Ascending aorta (tissue), 2 donors: ENCODE measurements at places on chromosomes 11 and 22.

GRCh38 chr11:132610791-132611190 is 921.5 kb downstream of the OPCML start:
- no peak overlapping the region for H3K27ac ChIP-seq
- no peaks in the 10 kb centered on the region for H3K27me3 ChIP-seq
- no peak overlapping the region for H3K4me3 ChIP-seq
- H3K36me3 ChIP-seq = no peaks in the 10 kb centered on the region

DNA sequence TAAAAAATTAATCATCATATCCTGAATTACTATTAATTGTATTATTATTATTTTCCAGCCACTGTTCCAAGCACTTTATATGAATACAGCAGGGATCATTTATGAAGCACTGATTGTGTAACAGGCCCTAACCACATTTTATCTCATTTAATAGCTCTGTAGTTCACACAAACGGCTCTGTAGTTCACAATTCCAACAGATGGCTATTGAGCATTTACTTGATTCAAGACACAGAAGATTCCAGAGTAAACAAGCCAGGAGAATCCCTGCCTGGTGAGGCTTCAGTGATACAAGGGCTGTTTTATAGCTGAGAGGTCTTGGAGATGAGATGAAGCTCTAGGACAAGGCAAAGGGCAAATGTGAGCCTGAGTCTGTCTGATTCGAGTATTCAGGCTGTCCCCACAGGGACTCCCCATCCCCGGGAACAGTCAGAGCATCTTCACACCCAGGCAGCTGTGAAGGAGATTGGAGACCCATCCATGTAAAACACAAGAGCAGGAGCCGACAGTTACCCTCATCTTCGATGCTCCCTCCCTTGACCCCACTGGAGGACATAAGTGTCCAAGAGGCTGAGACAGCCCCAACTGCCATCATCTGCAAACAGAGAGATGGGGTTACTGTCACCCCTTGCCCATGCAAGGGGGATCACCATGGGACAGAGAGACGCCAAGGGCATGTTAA is 222.5 kb downstream of the MN1 start:
- no peak overlapping the region for H3K27ac ChIP-seq
- no peak overlapping the region for H3K4me3 ChIP-seq
- no peaks in the 10 kb centered on the region for H3K36me3 ChIP-seq
- DNase-seq = no peak

GRCh38 chr22:48236261-48236660 is 1473.8 kb downstream of the TBC1D22A start:
- no peak overlapping the region for H3K27ac ChIP-seq
- no peak overlapping the region for H3K4me3 ChIP-seq
- H3K36me3 ChIP-seq = no peaks in the 10 kb centered on the region
- no peaks in the 10 kb centered on the region for H3K4me1 ChIP-seq

DNA sequence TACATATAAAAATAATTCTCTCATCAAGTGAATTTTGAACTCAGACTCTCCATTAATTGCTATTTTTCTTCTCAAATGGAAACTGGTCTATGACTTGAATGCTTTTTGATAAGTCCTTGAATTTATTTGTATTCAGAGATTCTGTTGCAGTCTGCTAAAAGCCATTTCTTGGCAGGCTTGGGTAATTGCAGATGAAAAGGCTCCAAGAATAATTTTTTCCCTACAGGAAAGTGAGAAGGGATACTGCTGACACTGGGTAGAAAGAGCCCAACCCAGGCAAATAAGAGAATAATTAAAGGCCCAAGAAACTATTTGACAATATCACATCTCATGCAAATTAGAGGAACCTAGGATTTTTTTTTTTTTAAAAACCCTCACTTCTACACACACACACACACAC is 246.5 kb upstream of the DDI1 start:
- no peaks in the 10 kb centered on the region for H3K4me1 ChIP-seq
- H3K36me3 ChIP-seq = no peaks in the 10 kb centered on the region
- no peaks in the 10 kb centered on the region for H3K27me3 ChIP-seq
- H3K27ac ChIP-seq = no peak overlapping the region

DNA sequence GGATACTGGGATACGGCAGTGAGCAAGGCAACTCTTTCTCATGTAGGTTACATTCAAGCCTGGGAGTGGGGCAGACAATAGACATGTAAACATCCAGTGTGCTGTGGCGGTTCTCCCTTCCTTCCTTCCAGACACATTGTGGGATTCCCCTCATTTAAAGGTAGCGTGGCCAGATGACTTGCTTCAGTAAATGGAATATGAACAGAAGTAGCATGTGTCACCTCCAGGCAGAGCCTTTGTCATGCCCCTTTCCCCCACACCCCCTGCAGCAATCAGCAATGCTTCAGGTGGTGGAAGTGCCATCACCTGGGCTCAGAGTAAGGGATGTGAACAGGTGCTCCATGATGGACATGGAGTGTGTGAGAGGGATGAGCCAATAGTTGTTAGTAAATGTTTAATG is 34.8 kb upstream of the TTC12 start:
- H3K36me3 ChIP-seq = no peaks in the 10 kb centered on the region
- DNase-seq = no peak
- no peak overlapping the region for H3K4me3 ChIP-seq
- H3K4me1 ChIP-seq = no peaks in the 10 kb centered on the region

DNA sequence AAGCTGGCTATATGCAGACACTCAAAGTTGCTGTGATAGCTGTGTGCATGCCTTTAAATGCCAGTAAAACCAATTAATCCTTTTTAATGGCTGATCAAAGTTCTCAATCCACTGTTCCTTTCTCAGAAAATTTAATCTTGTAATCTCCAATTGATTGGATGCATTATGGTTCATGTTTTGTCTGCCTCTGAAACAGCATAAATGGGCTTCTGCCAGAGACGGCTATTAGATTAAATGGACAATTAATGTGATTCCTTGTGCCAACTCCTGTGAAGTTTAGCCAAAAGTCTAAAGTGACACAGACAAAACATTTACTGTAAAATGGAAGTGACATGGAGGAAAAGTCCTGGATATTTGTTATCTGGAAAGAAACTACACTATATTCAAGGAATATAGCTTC is 952.5 kb upstream of the FAT3 start:
- no peak overlapping the region for H3K4me3 ChIP-seq
- DNase-seq = no peak
- H3K27ac ChIP-seq = no peak overlapping the region
- no peaks in the 10 kb centered on the region for H3K4me1 ChIP-seq

- H3K27ac ChIP-seq = no peak overlapping the region
- H3K4me1 ChIP-seq = peaks cover 9% of the 10 kb centered on the region
- no peaks in the 10 kb centered on the region for H3K36me3 ChIP-seq
- no peaks in the 10 kb centered on the region for H3K27me3 ChIP-seq
These were observed 2.1 kb downstream of the PAMR1 start for GRCh38 chr11:35523331-35523768.

DNA sequence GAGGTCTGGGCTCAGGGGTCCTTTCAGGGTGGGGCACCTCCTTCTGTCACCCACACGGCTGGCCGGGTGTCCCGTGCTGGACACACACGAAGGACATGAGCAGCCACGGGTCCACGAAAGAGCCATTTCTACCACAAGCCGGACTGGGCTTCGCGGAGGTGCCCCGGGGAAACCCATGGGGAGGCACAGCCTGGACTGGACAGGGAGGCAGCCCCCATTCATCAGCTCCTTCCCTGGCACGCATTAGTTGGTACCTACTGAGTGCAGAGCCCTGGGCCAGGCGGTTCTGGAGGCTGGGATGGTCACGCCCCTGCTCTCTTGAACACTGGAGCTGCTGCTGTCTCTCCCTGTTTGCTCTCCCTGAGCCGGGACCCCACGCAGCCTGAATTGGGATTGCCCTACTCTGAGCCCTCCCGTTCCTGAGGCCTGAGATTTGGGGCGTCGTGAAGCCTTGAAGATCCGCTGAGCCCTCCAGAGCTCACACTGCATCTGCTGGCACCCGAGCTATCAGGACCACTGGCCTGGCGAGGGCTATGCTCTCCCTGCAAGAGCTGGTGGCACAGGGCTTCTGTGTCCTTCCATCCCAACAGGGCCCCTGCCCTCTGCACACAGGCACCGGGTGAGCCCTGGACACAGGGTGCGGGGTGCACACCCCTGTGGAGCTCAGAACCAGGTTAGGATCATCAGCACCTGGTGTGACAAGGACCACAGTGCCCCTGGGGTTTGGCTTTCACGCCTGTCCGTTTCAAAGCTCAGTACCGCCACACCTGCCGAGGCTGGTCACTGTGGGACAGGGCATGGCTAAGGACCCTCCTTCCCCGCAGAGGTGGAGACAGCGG is 84.6 kb downstream of the MYEOV start:
- H3K36me3 ChIP-seq = no peaks in the 10 kb centered on the region
- no peaks in the 10 kb centered on the region for H3K27me3 ChIP-seq
- no peak overlapping the region for H3K4me3 ChIP-seq
- peak; percentile 6 for DNase-seq
- no peak overlapping the region for H3K27ac ChIP-seq

GRCh38 chr22:42856179-42856864 is 751 bp downstream of the ARFGAP3 start:
- peak overlapping the region; percentile 96 for H3K4me3 ChIP-seq
- peak; percentile 44 for DNase-seq
- H3K4me1 ChIP-seq = peaks cover 21% of the 10 kb centered on the region
- H3K27me3 ChIP-seq = no peaks in the 10 kb centered on the region
- peak overlapping the region; percentile 94 for H3K27ac ChIP-seq

DNA sequence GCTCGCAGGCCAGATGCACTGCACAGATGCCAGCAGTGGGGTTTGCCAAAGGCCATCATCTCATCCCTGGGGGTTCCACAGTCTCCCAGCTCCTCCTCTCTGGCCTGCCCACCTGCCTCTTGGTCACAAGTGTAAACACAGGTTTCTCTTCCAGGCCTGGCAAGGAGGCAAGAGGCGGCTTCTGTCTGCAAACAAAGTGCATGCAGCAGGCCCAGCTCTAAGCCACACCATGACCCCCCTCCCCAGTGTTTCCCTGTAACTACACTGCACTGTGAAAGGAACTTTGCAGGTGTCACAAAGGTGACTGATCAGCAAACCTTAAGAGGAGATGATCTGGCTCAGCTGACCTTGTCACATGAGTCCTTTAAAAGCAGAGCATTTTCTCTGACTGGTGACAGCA is 26.2 kb upstream of the SHISAL1 start:
- no peak overlapping the region for H3K27ac ChIP-seq
- no peaks in the 10 kb centered on the region for H3K36me3 ChIP-seq
- no peak for DNase-seq
- H3K4me3 ChIP-seq = no peak overlapping the region
- H3K4me1 ChIP-seq = peaks cover 30% of the 10 kb centered on the region
- H3K27me3 ChIP-seq = no peaks in the 10 kb centered on the region

DNA sequence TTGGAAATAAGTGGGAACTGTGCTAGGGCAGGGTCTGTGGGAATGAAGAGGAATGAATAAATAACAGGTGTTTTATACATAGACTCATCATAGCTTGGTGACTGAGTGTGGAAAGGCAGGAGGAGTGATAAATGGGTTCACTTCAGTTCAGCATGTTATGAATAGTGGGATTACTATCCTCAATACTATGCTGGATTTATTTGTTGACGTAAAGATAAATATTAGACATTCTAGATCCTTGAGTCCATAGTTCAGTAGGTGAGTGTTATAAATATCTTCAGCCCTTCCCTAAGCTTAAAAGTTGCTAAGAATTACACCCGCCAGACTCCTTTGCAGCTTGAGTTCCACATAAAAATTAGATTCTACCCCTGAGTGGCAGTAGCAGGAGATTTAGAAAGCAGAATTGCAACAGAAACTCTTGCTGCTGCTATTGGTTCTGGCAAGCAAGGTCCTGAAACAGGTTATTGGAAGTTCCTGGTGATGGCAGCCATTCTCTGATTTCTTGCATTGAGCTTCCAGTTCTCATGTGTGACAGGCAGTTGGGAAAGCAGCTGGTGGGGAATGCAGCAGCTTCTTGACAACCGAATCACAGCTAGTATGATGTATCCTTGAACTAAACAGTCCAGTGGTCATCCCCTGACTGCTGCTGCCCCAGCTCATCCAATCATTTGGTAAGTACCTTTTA is 1558.9 kb downstream of the FAM181B start:
- H3K4me3 ChIP-seq = no peak overlapping the region
- H3K27ac ChIP-seq = no peak overlapping the region
- DNase-seq = no peak
- H3K36me3 ChIP-seq = no peaks in the 10 kb centered on the region
- no peaks in the 10 kb centered on the region for H3K4me1 ChIP-seq

DNA sequence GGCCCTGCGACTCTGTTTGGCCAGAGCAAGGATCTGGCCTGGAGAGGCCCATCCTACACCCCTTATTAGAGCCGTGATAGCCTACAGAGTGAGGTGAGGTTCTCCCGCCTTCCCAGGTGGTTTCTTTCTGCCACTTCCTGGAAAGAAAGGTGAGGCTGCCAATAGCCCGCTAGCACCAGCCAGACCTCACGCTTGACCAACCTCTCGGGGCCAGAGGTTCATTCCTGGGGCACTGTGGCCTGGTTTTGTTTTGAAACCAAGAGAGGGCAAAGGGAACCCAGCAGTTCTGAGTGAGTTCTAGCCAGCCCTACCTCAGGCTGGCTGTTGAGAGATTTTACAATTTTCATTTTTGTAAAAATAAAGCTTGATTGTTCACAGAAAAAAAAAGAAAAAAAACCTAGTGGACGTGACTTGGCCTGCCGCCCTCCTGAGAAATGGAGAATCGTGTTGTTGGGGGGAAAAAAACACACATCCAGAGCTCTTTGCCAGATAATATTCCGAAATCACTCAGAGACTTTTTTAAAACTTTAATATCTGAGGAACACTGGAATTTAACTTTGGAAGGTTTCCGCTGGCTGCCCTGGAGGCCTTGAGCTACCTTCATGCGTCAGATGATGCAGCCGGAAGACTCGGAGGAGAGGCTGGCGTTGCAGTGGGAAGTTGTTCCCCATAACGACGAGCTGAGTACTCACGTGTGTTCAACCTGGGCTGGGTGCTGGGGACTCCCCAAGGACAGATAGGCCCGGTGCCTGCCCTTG is 84.5 kb downstream of the BCR start:
- H3K4me3 ChIP-seq = no peak overlapping the region
- peak overlapping the region; percentile 65 for H3K27ac ChIP-seq
- no peaks in the 10 kb centered on the region for H3K27me3 ChIP-seq
- no peaks in the 10 kb centered on the region for H3K4me1 ChIP-seq
- DNase-seq = no peak
